NCI-H446 (cell line): ENCODE measurements at places on chromosomes 6 and 20.
A peak's percentile ranks its signal among the peaks of the same experiment; 100 is the strongest.

DNA sequence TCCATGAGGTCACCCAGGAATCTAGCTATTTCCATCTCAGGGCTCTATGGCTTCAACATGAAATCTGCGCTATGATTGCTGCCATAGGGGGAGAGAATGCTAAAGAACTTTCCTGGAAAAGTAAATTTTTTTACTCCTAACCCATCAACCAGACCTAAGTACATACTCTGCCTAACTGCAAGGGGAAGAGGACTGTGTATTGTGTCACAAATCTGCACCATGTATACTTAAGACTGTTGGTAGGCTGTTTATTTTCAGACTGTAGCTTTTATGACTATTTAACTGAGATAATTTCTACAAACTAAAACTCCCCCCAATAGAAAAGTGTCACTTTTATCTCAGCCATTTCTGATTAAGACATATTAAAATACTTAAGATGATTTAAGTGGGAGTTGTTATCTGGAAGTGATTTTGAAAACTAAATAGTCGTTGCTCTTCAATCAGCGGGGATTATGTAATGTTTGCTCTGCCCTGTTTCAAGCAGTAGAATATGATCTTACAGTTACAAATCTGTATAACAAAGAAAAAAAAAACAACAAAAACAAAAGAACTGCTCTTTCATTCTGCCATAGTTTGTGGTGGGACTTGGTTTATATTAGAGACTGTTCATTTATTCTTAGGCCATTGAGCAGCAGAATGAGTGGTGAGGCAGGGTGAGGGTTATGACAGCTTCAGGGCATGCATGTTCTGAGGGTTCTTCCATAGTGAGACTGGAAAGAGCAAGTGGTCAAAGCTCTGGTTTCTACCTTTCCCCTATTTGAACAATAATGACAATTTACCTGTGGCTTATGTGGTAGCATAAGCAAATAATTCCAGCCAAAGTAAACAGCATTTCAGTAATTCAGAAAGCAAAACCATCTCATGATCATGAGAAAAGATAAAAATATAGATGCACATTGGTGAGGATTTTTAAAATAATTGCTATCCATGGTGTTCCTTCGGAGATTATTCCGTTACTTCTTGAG, 126.3 kb upstream of the CEP162 start:
- no peak for DNase-seq

- DNase-seq, result peak; percentile 41
Measured at GRCh38 chr20:51800060-51800871, 2.1 kb downstream of the SALL4 start.

DNA sequence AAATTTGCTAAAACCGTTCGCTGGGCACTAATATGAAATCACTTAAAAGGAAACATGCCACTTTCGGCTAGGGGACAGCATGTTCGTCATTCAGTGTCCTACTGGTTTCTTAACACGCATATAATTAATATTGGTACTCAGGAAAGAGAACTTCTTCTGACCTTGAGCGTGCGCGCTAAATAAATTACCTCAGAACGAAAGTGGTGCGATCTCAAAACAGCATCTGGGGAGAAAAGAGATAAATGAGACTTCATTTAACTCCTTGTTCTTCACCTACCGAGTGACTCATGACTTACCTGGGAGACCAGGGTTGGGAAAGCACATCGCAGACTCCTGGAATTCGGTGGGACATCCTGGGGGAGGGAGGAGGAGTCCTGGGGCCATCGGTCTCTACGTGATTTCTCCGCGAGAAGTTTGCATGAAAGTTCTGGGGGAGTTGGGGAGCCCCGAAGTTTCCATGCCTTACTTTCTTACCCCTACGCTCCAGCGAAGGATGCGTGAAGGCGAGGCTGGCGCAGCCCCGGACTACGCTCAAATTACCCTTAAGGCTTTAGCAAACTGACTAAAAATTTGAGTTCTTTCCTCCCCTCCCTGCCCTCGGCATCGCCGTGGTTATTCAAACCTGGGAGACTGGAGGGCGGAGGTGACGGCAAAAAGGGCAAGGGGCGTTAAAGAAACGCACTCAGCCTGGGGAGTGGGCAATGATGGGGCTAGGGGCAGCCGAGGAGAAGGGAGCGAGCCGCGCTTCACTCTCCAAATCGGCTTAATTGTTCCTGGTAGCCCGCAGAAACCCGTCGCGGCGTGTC, 1.1 kb upstream of the BEND6 start:
- DNase-seq, result no peak

DNA sequence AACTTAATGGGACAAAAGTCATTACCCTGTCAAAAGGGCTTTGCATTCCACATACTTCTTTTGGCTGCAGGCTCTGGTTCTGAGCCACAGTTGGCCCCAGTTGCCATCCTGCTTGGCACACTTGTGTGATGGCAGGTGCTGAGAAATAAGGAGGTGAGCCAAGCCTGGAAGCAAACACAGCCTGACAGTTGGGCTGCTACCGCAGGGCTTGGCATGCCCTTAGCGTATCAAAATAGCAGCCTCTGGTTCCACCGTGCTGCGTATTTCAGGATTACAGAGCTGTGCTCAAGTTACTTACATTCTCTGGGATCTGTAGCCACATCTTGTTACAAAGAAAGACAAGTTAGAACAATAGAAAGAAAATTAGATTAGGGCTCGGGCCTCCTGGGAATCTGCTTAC, 11.1 kb downstream of the MTHFD1L start:
- DNase-seq, result peak; percentile 45

DNA sequence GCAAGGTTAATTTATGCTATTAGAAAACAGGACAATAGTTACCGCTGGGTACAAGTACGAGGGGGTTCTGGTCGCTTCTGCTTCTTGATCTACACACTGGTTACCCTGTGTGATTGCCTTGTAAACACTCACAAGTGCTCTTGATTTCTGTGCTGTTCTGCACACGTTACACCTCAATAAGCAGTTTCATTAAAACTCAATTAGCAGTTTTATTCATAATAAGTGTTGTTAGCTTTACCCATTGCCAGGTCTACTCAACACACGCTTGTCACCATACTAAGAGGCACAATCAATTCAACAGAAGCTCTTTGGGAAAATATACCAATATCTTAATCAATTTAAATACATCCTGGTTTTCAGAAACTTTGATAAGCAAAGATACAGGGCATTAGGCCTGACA, 20.4 kb downstream of the BMP7 start:
- no peak for DNase-seq

GRCh38 chr20:57139342-57140093, 126.9 kb downstream of the BMP7 start:
- no peak for DNase-seq

GRCh38 chr6:149961728-149962425, 1.9 kb upstream of the ULBP1 start:
- peak; percentile 16 for DNase-seq

DNA sequence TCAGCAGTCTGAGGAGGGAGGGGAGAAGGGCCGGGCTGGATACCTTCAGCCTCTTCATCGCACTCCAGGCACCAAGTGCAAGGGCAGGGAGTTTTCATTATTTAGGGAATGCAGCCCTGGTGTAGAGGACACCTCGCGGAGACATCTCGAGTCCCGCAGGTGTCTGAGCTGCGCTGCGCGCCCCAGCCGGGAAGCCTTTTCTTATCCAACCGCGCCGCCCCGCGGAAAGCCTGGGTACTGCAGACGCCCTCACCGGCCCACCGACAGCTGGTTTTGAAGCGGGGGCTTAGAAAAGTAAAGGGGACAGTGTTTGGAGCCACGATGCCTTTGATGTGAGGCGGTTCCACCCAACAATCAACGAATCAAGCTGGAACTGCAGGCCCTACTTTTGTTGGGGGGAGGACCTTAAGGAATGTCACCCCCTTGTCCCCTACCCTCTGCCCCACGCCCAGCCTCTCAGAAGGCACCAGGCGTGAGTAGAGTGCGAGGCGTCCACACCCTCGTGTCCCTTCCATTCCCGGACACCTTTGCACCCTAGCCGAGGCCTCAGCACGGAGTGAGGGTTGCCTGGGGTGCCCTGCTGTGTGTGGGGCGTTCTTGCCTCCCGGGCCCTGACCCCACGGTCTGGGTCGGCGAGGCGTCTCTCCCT, 8.6 kb downstream of the NKX2-2 start:
- peak; percentile 82 for DNase-seq

DNA sequence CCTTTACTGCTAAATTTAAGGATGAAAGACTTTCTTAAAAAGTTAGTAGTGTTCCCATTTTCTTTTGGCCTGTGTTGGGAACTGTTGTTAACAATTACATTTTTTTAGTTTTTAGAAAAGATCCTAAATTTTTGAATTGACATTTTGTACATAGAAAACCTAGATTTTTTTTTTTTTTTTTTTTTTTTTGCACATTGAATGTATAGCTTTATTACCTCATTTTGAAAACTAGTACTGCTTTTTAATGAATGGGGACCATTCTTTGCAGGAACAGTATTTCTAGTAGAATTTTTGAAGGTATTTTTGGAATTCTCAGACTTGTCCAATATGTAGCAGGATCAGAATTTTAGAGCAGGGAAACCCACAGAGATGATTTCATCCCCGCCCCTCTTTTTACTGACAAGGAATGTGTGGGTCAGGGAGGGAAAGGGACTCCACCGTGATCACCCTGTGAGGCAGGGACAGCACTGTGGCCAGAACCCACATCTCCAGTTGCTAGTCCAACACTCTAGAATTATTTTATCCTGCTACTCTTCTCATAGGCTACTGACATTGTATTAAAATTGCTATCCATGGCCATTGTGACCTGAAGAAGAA, 154.4 kb upstream of the SUPT3H start:
- no peak for DNase-seq

DNA sequence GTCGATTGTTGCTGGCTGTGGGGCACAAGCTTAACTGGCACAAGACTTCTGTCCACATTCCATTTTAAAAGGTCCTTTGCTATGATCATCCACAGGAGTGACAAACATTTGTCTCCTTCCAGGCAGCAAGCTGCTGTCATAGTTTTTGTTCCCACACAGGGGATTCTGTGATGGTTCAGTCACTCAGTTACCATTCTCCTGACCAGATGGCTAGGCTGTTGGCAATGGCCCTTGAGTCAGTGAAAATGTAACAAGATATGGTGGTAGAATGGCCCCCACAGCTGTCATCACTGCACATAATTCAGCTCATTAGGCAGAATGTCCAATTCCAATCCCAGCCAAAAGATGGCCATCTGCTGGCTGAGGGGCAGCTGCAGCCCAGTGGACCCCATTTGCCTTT, 13.7 kb downstream of the BPIFA1 start:
- peak; percentile 70 for DNase-seq

DNA sequence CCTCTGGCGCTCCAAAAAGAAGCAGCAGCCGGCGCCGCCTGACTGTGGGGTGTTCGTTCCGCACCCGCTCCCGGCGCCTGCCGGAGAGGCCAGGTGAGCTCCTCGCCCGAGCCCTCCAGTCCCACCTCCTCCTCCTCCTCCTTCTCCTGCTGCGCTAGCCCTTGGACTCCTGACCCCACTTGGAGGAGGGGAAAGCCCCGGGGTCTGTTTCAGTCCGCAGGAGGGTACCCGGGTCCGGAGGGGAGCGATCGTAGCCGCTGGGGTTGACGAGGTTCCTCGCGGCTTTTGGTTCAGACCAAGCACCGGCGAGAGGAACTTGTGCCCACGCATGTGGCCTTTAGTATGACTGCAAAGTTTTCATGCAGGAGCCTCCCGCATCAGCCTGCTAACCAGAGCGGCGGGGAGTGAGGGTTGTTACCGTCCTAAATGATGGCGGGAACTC, 493 bp downstream of the CRYBG1 start:
- no peak for DNase-seq

- DNase-seq, result no peak
Measured at GRCh38 chr6:149503872-149504271, 19.1 kb upstream of the ZC3H12D start.

GRCh38 chr20:3358676-3359340, 48.7 kb downstream of the DNAAF9 start:
- no peak for DNase-seq

DNA sequence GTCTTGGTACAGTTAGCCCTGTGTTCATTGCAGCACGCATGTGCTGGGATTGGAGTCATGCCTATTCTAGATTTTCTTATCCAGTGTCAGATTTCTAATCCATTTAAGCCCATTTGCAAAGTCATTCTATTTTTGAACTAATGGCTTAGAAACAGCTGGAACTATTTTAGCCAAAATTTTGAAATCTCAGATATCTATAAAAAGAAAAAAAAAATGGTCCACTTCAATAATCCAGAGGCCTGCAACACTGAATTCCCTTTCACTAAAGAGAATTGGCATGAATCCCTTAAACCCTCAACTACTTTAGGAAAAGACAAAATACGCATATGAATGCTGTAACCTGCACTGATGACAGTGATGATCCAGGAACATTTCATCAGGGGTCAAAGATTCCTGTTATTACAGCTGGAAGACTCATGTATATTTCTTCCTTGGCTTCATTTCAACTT, 1.5 kb downstream of the COL21A1 start:
- DNase-seq, result no peak

DNA sequence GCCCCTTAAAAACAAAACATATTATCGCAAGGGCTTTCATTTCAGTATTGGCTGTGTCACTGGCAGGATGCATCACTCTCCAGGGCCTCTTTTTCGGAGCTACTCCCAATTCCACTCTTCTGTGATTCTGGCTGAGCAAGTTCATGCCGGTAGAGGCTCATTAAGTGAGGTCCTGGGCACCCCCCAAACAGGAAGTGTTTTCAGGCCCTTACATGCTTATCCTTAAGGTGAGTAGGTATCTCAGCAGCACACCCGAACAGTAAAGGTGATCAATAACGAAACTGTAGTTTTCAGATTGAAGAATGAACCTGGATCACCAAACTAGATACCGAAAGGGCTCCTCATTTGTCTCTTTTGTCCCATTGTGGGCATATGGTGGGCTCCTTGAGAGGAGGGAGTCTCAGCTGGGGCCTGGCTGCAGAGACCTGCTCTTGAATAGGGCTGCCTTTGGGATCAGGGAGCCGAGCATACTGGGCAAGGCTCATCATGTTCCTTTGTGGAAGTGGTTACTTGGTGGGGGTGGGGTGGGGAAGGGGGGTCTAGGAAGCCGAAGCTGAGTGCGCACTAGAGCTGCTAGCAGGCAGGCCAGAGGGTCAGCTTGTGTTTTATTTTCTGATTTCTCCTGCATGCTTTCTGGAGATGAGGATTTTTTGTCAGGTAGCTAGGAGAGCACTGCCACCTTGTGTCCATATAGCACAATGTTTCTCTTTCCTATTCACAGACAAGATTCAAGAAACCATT, 65.2 kb downstream of the CDS2 start:
- peak; percentile 72 for DNase-seq

DNA sequence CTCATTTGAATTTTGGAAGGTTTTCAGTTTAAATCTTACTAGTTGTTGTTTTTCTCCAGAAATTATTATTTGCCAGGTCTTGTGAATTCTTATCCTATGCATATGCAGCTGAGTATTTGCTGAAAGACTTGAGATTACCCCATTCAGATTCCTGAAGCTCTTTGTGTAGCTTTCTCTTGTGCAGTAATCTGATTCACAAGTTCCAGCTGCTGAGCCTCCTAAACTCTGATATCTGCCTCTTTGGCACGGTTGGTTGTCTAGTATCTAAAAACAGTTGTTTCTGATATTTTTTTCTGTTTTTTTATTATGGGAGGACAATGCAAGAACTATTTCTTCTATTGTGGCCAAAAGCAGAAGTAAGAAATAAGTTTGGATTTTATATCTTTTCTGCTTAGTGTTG, 863.9 kb upstream of the MANEA start:
- no peak for DNase-seq

GRCh38 chr6:44976677-44977641, 351.2 kb upstream of the RUNX2 start:
- DNase-seq, result no peak
